ENCODE measurements at places on chromosomes 1 and 21. TPM values are rescaled to one million over a fixed set of nuclear protein-coding genes. Genes with fewer than 3 reads are reported as not detected.
A peak's percentile ranks its signal among the peaks of the same experiment; 100 is the strongest.

Gene CDC42BPA
- polyA plus RNA-seq, result 1.1 TPM

Gene KIF17
- not detected for polyA plus RNA-seq

Gene CLDN19
- not detected for polyA plus RNA-seq

Gene KCNN3
- polyA plus RNA-seq, result not detected

Gene PANK4
- 23.7 TPM for polyA plus RNA-seq

Gene ST3GAL3
- polyA plus RNA-seq, result 8.5 TPM

Gene PAQR6
- 0.13 TPM for polyA plus RNA-seq

Gene LCE2B
- polyA plus RNA-seq, result not detected

Gene MEGF6
- 6.8 TPM for polyA plus RNA-seq

Gene MANEAL
- 0.87 TPM for polyA plus RNA-seq

Gene XCL1
- not detected for polyA plus RNA-seq

Gene FAM177B
- polyA plus RNA-seq, result not detected

Gene HES4
- 1.1 TPM for polyA plus RNA-seq

DNA sequence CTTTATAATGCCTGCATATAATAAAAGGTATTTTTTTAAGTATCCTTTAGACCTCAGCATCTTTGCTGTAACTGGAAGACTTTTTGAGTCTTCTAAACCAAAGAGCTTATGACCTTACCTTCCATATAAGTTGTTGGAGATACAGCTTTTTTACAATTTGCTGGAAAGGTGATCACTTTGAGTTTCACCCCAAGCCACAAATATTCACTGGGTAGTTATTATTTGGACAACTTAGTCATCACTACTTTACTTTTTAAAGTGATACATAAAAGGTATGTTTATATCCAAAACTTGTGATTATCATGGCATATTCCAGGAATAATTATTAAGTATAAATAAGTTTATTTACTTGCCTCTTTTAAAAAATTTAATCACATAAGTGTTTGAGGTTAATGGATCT is 246.7 kb upstream of the NRIP1 start:
- no peak for DNase-seq
- no peaks in the 10 kb centered on the region for H3K27me3 ChIP-seq
- H3K36me3 ChIP-seq, result no peaks in the 10 kb centered on the region
- H3K4me3 ChIP-seq, result no peak overlapping the region
- no peak overlapping the region for H3K27ac ChIP-seq
- H3K4me1 ChIP-seq, result no peaks in the 10 kb centered on the region

GRCh38 chr1:14265495-14265894 is 333.0 kb upstream of the KAZN start:
- no peak overlapping the region for H3K4me3 ChIP-seq
- no peak for DNase-seq
- no peaks in the 10 kb centered on the region for H3K36me3 ChIP-seq
- H3K4me1 ChIP-seq, result no peaks in the 10 kb centered on the region

- no peak overlapping the region for H3K4me3 ChIP-seq
- H3K4me1 ChIP-seq, result no peaks in the 10 kb centered on the region
- H3K27me3 ChIP-seq, result peaks cover 5% of the 10 kb centered on the region
- DNase-seq, result no peak
- H3K36me3 ChIP-seq, result no peaks in the 10 kb centered on the region
Observed at GRCh38 chr21:31254131-31254530, 89.9 kb downstream of the TIAM1 start.

GRCh38 chr1:54323921-54324250 is 82.3 kb downstream of the SSBP3 start:
- H3K4me3 ChIP-seq, result no peak overlapping the region
- no peak overlapping the region for H3K27ac ChIP-seq
- DNase-seq, result no peak
- no peaks in the 10 kb centered on the region for H3K4me1 ChIP-seq
- no peaks in the 10 kb centered on the region for H3K36me3 ChIP-seq

DNA sequence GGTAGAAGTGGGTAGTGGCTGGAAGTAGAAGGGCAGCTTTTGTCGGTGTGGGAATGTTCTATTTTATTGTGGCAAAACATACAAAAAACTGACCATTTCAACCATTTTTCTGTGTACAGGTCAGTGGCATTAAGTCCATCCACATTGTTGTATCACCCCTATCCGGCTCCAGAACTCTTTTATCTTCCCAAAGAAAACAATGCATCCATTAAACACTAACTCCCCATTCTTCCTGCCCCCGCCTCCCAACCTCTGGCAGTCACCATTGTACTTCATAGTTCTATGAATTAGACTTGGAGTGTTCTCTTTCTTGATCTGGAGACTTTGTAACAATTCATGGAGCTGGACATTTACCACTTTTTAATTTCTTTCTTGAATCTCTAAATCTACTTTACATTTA is 55.7 kb downstream of the DEGS1 start:
- no peak for DNase-seq
- no peak overlapping the region for H3K4me3 ChIP-seq
- H3K27me3 ChIP-seq, result no peaks in the 10 kb centered on the region
- H3K27ac ChIP-seq, result no peak overlapping the region

DNA sequence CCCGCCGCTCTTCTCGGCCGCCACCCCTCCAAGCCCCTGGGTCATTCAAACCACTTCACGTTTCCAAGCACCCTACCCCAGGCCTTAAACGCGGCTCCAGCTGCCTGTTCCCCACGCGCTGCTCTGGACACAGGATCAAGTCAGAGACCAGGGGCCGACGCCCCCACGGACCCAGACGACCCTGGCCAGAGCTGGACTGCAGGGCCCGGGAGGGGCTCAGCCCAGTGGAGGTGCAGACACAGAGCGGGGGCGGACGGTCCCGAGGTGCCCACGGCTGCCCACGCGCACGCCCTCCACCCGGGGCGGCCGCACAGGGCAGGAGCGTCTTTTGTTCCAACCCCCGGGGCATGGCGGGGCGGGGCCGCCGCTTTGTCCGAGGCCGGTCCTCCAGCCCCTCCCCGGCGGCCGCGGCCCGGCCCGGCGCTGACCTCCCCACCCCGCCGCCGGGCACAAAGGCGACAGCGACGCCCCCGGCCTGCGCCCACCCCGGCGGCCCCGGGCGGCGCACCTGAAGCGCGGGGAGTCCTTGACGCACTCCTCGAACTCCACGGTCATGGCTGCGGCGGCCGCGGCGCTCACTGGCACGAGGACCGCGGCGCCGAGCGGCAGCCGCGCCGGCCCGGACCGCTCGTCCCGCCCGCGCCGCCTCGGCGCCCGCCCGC is 338 bp downstream of the ACAP3 start:
- DNase-seq, result no peak
- H3K27ac ChIP-seq, result no peak overlapping the region
- no peaks in the 10 kb centered on the region for H3K27me3 ChIP-seq
- peaks cover 46% of the 10 kb centered on the region for H3K4me1 ChIP-seq
- H3K4me3 ChIP-seq, result peak overlapping the region; percentile 71
- peaks cover 8% of the 10 kb centered on the region for H3K36me3 ChIP-seq

GRCh38 chr1:81606656-81607055 is 194.1 kb upstream of the ADGRL2 start:
- H3K36me3 ChIP-seq, result no peaks in the 10 kb centered on the region
- no peaks in the 10 kb centered on the region for H3K27me3 ChIP-seq
- no peak overlapping the region for H3K4me3 ChIP-seq
- no peak for DNase-seq

GRCh38 chr21:36749935-36750575 is 51.1 kb downstream of the SIM2 start:
- H3K27me3 ChIP-seq, result peaks cover 20% of the 10 kb centered on the region
- no peak overlapping the region for H3K27ac ChIP-seq
- H3K4me3 ChIP-seq, result no peak overlapping the region
- no peak for DNase-seq
- peaks cover 3% of the 10 kb centered on the region for H3K36me3 ChIP-seq

DNA sequence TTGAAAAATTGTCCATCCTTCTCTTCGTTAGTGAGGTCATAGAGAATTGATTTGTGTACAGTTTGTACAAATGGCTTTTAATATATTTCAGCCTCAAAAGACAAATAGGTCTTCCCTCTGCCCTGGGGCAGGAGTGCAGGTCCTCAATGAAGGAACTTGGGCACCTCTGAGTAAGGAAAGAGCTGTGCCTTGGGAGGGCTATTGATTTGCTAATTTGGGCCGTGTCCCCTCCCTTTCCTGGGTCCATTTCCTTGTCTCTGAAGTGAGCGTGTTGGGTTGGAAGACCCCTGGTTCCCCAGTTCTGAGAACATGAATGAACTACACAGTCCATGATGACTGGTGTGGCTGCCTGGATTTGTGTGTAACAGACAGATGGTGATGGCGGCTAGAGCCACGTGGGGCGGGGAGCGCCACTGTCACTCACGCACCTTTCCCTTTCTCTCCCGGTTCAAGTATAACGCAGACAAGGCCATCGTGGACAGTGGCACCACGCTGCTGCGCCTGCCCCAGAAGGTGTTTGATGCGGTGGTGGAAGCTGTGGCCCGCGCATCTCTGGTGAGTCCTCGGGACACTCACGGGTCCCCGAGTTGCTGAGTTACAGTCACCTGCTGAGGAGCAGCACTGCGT is 71.0 kb upstream of the FAM3B start:
- no peak for DNase-seq
- no peaks in the 10 kb centered on the region for H3K27me3 ChIP-seq
- H3K4me3 ChIP-seq, result no peak overlapping the region
- no peaks in the 10 kb centered on the region for H3K4me1 ChIP-seq

DNA sequence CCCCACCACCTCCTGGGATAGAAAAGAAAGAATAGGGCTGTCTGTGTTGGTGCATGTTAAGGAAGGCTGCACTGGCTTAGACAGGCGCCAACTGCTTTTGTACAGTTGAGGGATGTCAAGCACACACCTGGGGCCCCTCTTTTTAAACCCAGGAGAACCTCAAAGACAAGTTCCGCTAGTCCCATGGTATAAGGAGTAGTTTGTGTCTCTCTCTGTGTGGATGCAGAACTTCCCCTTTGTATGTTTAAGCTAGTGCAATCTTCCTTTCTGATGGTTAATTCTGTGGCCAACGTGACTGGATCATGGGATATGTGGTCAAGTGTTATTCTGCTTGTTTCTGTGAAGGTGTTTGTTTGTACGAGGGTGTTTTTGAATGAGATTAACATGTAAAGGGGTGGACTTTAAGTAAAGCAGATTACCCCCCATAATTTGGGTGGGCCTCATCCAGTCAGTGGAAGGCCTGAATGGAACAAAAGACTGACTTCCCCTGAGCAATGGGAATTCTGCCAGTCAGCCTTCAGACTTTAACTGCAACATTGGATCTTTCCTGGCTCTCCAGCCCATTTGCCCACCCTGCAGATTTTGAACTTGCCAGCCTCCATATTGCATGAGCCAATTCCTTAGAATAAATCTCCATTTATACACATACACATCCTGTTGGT is 9.5 kb upstream of the DUSP10 start:
- no peaks in the 10 kb centered on the region for H3K4me1 ChIP-seq
- H3K4me3 ChIP-seq, result no peak overlapping the region
- no peak overlapping the region for H3K27ac ChIP-seq
- H3K27me3 ChIP-seq, result no peaks in the 10 kb centered on the region
- no peak for DNase-seq

- no peak overlapping the region for H3K4me3 ChIP-seq
- H3K27me3 ChIP-seq, result peaks cover 8% of the 10 kb centered on the region
- no peaks in the 10 kb centered on the region for H3K4me1 ChIP-seq
- no peaks in the 10 kb centered on the region for H3K36me3 ChIP-seq
- H3K27ac ChIP-seq, result no peak overlapping the region
- DNase-seq, result no peak
Observed at GRCh38 chr1:185038813-185039376, 6.5 kb upstream of the RNF2 start.

GRCh38 chr1:202216691-202217090 is 23.1 kb downstream of the LGR6 start:
- peaks cover 35% of the 10 kb centered on the region for H3K27me3 ChIP-seq
- no peak for DNase-seq
- no peak overlapping the region for H3K4me3 ChIP-seq
- no peak overlapping the region for H3K27ac ChIP-seq
- no peaks in the 10 kb centered on the region for H3K4me1 ChIP-seq

- H3K4me1 ChIP-seq, result peaks cover 8% of the 10 kb centered on the region
- no peaks in the 10 kb centered on the region for H3K27me3 ChIP-seq
- peak overlapping the region; percentile 17 for H3K27ac ChIP-seq
- H3K36me3 ChIP-seq, result peaks cover 100% of the 10 kb centered on the region
Observed at GRCh38 chr1:198749279-198749678, 110.4 kb downstream of the PTPRC start.

DNA sequence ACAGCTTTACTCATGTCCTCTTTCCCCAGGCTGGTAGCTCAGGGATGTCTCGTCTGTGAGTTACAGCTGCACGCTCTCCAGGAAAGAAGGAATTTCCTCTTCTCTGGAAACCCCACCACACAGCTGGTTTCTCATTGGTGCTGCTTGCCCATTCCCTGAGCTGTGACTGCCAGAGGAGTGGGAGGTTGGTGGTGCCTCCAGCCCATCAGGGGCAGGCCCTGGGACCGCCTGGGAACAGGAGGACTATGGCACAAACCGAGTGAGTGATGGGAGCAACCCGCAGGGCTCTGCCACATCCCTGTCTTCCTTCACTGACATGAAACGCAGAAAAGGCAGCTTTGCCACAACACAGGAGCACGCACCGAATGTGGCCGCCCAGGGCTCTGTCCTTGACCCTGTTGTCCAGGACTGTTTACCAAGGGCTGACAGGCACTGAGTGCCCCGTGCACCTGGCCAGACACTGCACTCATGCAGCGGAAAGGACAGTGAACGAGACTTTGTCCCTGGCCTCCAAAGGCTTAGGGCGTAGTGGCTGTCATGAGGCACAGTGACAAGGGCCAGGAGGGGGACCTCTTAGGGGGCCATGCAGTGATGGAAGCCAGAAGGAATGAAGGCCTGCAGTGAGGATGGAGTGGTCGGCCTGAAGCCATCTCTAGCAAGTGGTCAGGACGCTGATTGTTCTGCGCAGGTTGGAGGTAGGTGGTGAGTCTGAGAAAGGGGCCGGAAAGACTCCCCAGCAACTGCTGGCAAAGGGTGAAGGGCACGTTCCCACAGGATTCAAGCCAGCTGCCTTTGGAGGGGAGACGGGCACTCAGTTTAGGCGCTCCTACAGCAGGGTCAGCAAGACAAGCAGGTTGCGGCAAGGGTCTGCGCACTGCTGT is 1.7 kb upstream of the CCNL2 start:
- H3K27ac ChIP-seq, result peak overlapping the region; percentile 83
- H3K4me3 ChIP-seq, result peak overlapping the region; percentile 81
- peaks cover 51% of the 10 kb centered on the region for H3K36me3 ChIP-seq
- DNase-seq, result no peak

DNA sequence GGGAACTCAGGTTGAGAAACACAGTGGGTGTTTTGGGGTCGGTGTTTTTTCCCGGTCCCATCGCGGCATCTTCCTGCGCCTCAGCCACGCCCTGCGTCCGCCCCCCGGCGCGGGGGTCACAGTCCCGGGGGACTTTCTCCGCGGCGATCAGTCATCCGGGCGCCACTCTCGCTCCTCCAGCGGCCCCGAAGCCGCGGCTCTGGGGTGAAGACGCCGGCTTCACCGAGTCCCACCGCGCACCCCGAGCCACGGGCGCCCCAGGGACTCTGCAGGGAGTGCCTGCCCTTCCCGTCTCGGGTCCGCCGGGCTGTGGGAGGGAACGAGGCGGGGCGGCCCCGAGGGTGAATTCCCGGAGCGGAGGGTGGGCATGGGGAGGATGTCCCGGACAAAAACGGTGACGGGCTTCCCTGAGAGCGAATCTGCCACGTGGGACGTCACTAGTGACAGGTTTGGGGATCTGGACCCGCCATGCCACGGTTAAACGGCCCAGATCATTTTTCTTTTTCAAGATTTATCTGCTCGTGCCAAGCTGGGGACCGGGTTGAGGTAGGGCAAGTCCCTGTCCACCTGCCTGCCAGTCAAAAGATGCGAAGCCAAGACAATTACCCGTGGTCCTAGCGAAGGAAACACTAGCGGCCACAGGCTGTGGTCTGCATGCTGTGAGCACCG is 717 bp upstream of the BATF3 start:
- peaks cover 3% of the 10 kb centered on the region for H3K27me3 ChIP-seq
- H3K4me3 ChIP-seq, result peak overlapping the region; percentile 53
- H3K4me1 ChIP-seq, result peaks cover 31% of the 10 kb centered on the region
- no peak for DNase-seq
- H3K36me3 ChIP-seq, result no peaks in the 10 kb centered on the region

- DNase-seq, result no peak
- no peak overlapping the region for H3K4me3 ChIP-seq
- no peak overlapping the region for H3K27ac ChIP-seq
- no peaks in the 10 kb centered on the region for H3K4me1 ChIP-seq
- H3K27me3 ChIP-seq, result no peaks in the 10 kb centered on the region
Observed at GRCh38 chr1:46820076-46820475, 21.2 kb downstream of the CYP4B1 start.

All from CD4-positive, CD25-positive, alpha-beta regulatory T cell (primary cell).